ENCODE measurements at places on chromosomes 12 and 14.

DNA sequence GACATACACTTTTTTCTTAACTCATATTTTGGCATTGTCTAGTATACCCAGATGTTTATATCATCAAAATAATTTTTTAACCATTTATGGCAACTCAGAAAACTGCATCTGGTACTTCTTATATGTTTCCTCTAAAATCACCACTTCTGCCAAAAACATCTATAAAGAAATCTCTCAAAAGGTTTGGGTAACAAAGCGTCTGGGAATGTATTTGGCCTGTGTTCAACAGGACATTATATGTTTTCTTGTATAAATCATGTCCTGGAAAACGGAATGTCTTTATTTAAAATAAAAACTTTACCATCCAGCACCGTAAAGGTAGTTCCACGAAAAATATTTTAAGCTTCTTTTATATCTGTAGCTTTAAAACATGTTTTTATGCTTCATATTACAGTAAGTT is 36.1 kb upstream of the FBLN5 start:
- no peaks in the 10 kb centered on the region for H3K4me1 ChIP-seq
- H3K36me3 ChIP-seq, result peaks cover 6% of the 10 kb centered on the region
- H3K4me3 ChIP-seq, result no peak overlapping the region
- no peak for DNase-seq
- H3K27ac ChIP-seq, result no peak overlapping the region

GRCh38 chr12:85552461-85552860 is 272.4 kb downstream of the ALX1 start:
- no peaks in the 10 kb centered on the region for H3K4me1 ChIP-seq
- no peaks in the 10 kb centered on the region for H3K36me3 ChIP-seq
- DNase-seq, result no peak
- H3K27me3 ChIP-seq, result no peaks in the 10 kb centered on the region

DNA sequence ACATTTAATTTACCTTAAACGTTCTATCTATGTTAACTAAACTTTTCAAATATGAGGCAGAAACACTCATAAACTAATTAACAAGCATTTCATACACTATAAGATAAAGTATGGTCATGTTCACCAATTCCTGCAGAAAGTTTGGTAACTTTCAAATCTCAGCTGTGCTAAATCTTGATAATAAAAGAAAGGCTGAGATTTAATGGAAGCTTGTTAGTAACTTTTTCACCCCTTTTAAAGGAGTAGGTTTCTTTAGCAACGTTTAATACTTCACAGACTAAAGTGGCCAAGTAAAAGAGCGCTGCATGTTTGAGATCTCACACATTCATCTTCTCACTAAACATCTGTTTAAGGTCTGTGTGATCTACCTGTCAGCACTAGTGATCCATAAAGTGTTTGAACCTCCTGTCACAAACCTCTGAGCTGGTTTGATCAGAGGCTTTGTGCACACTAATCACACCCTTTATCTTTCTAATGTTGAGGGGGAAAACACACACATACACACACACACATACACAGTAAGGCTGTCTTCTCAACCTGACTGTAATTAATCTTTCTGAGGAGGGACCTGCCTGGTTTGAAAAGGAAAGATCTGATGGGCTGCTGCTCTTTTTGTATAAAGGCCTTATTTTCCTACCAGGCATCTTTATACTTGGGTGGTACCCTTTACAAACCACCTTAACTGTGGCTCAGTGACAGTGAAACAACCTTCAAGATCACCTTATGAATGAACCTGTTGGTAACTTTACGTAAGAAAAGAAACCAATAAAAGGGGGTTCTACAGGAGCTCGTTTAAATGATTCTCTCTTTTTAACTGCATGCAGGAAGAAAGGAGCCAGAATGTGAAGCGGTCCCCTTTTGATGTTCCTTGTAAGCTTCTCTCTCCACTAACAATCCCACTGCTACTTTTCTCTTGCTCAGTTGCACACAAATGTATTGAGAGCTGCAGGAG is 244.2 kb downstream of the SOX5 start:
- no peak for DNase-seq
- no peaks in the 10 kb centered on the region for H3K27me3 ChIP-seq
- H3K4me1 ChIP-seq, result no peaks in the 10 kb centered on the region
- H3K4me3 ChIP-seq, result no peak overlapping the region
- H3K36me3 ChIP-seq, result no peaks in the 10 kb centered on the region
- no peak overlapping the region for H3K27ac ChIP-seq

GRCh38 chr12:68479261-68479895 is 131.3 kb upstream of the RAP1B start:
- H3K36me3 ChIP-seq, result no peaks in the 10 kb centered on the region
- H3K27ac ChIP-seq, result no peak overlapping the region
- no peaks in the 10 kb centered on the region for H3K27me3 ChIP-seq
- no peak for DNase-seq
- H3K4me3 ChIP-seq, result no peak overlapping the region

DNA sequence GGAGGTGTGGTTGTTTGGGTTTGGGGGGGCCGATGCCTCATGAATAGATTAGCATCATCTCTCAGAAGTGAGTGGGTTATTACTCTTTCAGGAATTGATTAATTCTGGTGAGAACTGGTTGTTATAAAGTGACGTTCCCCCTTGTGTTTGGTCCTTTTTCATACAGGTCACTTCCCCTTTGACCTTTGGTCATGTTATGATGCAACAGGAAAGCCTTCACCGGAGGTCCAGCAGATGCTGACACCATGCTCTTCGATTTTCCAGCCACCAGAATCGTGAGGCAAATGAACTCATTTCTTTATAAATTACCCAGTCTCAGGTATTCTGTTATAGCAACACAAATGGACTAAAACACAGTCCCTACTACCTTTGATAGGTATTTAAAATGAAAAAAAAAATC is 439.4 kb downstream of the NELL2 start:
- H3K4me3 ChIP-seq, result no peak overlapping the region
- H3K36me3 ChIP-seq, result no peaks in the 10 kb centered on the region
- no peaks in the 10 kb centered on the region for H3K4me1 ChIP-seq
- DNase-seq, result no peak
- H3K27ac ChIP-seq, result no peak overlapping the region

GRCh38 chr12:116583129-116583694 is 24.0 kb downstream of the MAP1LC3B2 start:
- H3K36me3 ChIP-seq, result no peaks in the 10 kb centered on the region
- no peak overlapping the region for H3K4me3 ChIP-seq
- H3K4me1 ChIP-seq, result no peaks in the 10 kb centered on the region

DNA sequence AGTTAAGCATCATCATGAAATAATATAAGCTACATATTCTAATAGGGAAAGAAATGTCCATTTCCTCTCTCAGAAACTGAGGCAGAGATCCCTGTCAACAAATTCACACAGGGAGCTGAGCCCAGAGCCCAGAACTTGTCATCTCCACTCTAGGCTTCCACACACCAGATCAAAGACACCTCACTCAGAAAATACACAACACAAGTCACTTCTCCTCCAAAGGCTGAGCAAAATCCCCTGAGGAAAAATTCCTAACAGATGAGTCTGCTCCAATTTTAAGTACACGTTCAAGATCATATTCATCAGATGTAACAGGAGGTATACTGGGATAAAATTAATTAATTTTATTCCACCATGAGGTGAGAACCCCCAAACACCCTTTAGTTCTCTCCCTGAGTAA is 227.3 kb downstream of the DPF3 start:
- no peaks in the 10 kb centered on the region for H3K36me3 ChIP-seq
- H3K27me3 ChIP-seq, result no peaks in the 10 kb centered on the region
- no peak overlapping the region for H3K27ac ChIP-seq
- no peak overlapping the region for H3K4me3 ChIP-seq
- no peaks in the 10 kb centered on the region for H3K4me1 ChIP-seq

GRCh38 chr12:120216742-120217605 is 16.1 kb upstream of the RPLP0 start:
- H3K4me3 ChIP-seq, result no peak overlapping the region
- no peak for DNase-seq
- H3K4me1 ChIP-seq, result no peaks in the 10 kb centered on the region
- no peak overlapping the region for H3K27ac ChIP-seq
- no peaks in the 10 kb centered on the region for H3K27me3 ChIP-seq

DNA sequence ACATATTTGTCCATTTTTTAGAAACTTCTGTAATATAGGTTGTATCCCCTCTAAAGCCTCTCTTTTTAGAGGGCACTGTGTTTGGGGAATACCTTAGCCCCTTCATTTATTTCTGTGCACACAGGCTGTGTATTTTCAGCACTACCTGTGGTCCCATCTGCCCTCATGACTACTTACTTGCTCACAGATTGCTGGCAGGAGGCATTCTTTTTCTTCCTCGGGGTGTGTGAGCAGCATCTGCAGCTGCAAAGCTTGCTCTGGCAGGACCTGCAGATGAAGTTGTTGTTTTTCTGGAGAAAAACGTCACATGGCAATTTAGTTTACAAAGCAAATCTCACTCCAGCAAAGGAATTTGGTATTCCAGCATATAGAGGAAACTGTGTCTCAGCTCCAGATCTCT is 24.3 kb downstream of the ANG start:
- H3K4me3 ChIP-seq, result no peak overlapping the region
- no peaks in the 10 kb centered on the region for H3K27me3 ChIP-seq
- no peak for DNase-seq
- no peaks in the 10 kb centered on the region for H3K36me3 ChIP-seq
- H3K27ac ChIP-seq, result no peak overlapping the region

DNA sequence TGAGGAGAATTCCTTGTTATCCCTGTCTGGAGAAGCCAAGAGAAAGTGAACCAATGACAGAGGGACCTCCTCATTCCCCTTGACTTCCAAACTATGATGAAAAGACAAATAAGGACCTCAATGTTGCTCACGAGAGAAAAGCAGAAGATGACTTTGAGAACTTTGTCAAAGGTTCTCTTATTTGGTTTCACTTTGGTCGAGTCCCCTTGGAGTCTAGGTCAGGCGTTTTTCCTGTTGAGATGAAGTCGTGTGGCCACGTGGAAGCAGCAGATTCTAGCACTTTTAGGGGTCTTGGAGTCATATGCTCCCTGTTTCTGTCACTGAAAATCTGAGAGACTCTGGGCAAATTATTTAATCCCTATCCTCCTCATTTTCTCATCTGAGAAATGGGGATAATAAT is 33.8 kb upstream of the COL2A1 start:
- no peaks in the 10 kb centered on the region for H3K36me3 ChIP-seq
- H3K4me1 ChIP-seq, result peaks cover 16% of the 10 kb centered on the region
- no peak overlapping the region for H3K4me3 ChIP-seq
- no peak for DNase-seq
- peak overlapping the region; percentile 88 for H3K27ac ChIP-seq

DNA sequence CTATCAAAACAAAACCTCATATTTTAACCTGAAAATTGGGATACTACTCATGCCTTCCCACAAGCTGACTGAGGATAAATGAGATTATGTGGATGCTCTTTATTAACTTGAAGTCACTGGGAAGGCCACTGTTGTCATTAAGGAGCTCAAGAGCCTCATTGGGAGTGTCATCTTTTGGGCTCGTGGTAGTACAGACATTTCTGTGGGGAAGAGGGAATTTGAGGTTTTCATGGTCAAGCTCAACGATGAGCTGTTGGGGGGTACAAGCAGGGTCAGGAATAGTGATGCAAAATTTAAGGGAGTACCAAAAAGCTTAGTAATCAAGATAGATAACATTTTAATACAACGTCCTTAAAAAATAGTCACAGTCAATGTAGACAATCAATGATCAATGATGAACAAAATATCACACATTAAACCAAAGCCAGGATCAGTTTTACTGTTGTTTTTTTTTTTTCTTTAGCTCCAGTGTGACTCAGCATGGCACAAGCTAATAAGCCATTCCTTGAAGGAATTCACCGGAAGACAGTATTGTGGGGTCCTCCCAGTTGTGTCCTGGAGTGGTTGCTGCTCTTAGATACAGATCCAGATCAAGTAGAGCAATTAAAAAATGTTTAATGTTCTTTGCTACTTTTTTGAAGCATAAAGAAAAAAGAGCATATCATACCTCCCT is 130.9 kb downstream of the C12orf75 start:
- DNase-seq, result no peak
- H3K36me3 ChIP-seq, result no peaks in the 10 kb centered on the region
- H3K27me3 ChIP-seq, result no peaks in the 10 kb centered on the region
- no peak overlapping the region for H3K27ac ChIP-seq
- no peaks in the 10 kb centered on the region for H3K4me1 ChIP-seq
- no peak overlapping the region for H3K4me3 ChIP-seq

DNA sequence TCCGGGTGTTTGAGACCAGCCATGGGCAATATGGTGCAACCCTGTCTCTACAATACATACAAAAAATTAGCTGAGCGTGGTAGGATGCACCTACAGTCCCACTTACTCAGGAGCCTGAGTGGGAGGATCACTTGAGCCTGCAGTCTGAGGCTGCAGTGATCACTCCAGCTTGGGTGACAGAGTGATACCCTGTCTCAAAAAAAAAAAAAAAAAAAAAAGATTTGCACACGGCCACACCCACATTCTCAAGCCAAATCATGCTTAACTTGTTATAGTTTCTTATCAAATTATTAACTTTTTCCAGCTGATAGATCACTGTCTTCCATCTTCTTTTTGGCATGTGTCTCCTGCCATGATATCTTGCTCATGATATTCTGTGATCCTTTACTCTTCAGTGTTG is 6.8 kb downstream of the DRAM1 start:
- no peak overlapping the region for H3K4me3 ChIP-seq
- no peak for DNase-seq
- no peak overlapping the region for H3K27ac ChIP-seq
- no peaks in the 10 kb centered on the region for H3K4me1 ChIP-seq

- H3K27me3 ChIP-seq, result no peaks in the 10 kb centered on the region
- H3K4me3 ChIP-seq, result no peak overlapping the region
- DNase-seq, result no peak
Measured at GRCh38 chr12:104243551-104243950, 28.0 kb downstream of the TXNRD1 start.

- H3K36me3 ChIP-seq, result peaks cover 17% of the 10 kb centered on the region
- no peaks in the 10 kb centered on the region for H3K27me3 ChIP-seq
- H3K4me3 ChIP-seq, result no peak overlapping the region
- no peak overlapping the region for H3K27ac ChIP-seq
- H3K4me1 ChIP-seq, result peaks cover 19% of the 10 kb centered on the region
Measured at GRCh38 chr14:35406506-35407305, 2.2 kb upstream of the NFKBIA start.

GRCh38 chr14:53946404-53947093 is 10.1 kb downstream of the BMP4 start:
- H3K27ac ChIP-seq, result no peak overlapping the region
- H3K4me3 ChIP-seq, result peak overlapping the region; percentile 64
- H3K27me3 ChIP-seq, result no peaks in the 10 kb centered on the region
- no peak for DNase-seq
- H3K36me3 ChIP-seq, result peaks cover 10% of the 10 kb centered on the region

GRCh38 chr14:20679907-20680306 is 4.5 kb upstream of the RNASE4 start:
- no peaks in the 10 kb centered on the region for H3K4me1 ChIP-seq
- DNase-seq, result peak; percentile 62
- no peaks in the 10 kb centered on the region for H3K27me3 ChIP-seq
- H3K4me3 ChIP-seq, result no peak overlapping the region
- H3K27ac ChIP-seq, result no peak overlapping the region
- no peaks in the 10 kb centered on the region for H3K36me3 ChIP-seq

- H3K27ac ChIP-seq, result no peak overlapping the region
- no peaks in the 10 kb centered on the region for H3K36me3 ChIP-seq
Measured at GRCh38 chr14:104296388-104297312, 158.3 kb downstream of the KIF26A start.

DNA sequence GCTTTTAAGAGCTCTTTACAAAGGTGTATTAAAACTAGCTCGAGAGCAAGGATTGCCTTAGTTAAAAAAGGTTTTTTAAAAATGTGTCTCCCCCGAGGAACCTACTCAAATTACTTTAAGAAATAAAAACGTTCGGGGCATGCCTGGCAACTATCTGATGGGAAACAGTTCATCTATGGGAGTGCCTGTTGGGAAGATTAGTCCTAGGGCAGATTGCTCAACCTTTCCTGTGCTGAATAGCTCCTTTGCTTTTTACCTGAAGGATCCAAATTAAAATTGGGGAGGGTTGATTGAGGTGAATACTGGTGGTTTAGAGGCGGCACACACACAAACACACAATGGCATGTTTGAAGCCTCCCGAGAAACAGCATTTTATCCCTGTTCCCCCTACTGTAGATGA is 541.4 kb upstream of the ATP2B1 start:
- H3K4me3 ChIP-seq, result no peak overlapping the region
- H3K36me3 ChIP-seq, result no peaks in the 10 kb centered on the region
- no peak for DNase-seq
- H3K27ac ChIP-seq, result no peak overlapping the region
